NCI-H1930 (cell line): ENCODE measurements at places on chromosomes 6 and 20.

- DNase-seq: no peak
Observed at GRCh38 chr6:95091823-95092436, 485.4 kb upstream of the MANEA start.

GRCh38 chr6:44738601-44739146 is 351.2 kb downstream of the CDC5L start:
- DNase-seq: no peak

GRCh38 chr6:154010371-154010770 is 28.7 kb upstream of the OPRM1 start:
- DNase-seq: no peak

DNA sequence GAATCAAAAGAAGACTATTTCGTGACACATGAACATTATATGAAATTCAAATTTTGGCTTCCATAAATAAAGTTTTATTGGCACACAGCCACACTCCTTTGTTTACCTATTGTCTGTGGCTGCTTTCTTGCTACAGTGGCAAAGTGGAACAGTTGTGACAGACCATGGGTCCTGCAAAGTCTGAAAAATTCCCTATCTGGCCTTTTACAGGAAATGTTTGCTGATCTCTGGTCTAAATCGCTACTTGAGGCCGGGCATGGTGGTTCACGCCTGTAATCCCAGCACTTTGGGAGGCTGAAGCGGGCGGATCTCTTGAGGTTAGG is 23.1 kb upstream of the PREX1 start:
- no peak for DNase-seq

DNA sequence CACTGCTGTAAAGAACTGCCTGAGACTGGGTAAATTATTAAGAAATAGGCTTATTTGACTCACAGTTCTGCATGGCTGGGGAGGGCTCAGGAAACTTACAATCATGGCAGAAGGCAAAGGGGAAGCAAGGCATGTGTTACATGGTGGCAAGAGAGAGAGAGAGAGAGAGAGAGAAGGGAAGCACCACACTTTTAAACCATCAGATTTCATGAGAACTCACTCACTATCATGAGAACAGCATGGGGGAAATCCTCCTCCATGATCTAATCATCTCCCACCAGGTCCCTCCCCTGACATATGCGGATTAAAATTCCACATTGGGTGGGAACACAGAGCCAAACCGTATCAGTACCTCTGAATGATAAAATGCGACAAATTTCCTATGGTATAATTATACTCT is 203.9 kb upstream of the MARCKS start:
- no peak for DNase-seq

DNA sequence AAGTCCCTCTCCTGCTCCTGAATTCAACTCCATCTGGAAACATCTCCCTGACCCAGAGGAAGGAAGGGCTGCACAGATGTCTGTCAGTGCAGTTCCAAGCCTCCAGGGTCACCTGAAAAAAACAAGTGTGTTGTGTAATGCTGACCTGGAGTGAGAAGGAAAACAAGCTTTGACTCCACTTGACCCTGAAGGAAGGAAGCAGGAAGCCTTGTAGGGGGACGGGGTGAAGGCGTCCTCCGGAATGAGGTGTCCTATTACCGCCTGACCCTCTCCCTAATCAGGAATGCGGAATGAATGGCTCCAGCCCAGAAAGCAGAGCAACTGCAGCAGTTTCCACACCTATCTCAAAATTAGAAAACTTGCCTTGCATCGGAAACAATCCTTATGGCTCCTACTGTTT is 13.9 kb upstream of the ADGRF5 start:
- no peak for DNase-seq

DNA sequence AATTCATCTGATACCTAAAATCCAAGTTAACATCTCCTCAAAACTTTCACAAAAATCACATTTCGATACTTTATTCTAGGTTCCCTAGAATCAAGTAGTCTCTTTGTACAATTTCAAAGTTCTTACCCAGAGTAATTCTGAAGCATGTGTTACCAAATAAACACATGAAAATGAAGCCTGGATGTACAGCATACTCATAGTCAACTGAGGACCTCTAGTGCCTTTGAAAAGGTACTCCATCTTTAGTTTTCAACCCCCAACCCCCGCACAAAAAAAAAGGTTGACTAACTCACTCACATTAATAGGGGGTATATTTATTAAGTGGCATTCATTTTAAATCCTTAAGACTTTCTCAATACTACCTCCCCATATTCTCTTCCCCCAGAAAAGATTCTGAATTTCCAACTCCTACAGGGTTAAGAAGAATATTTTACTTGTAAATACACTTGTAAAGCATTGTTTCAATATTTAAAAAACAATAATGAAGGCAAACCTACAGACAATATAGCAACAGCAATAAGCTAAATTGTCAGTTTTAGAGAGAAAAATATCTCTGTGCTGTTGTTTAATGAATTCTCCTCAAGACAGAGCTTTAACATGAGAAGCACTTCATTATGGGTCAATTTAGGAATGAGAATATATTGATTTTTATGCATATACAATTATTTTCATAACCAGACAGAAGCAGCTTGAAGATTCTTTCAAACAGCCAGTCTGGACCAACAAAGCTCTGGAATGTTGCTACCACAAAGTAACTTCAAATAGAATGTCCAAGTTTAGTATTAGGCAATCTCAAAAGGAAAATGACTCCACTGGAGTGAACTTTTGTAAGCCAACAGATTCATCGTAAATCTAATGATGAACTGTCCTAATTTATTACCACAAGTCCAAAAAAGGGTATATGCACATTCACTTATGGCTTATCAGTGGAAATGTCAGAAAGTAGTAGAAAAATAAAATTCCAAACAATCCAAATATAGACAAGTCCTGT is 3.3 kb downstream of the PLN start:
- peak; percentile 19 for DNase-seq

GRCh38 chr6:760982-761955 is 68.3 kb upstream of the EXOC2 start:
- DNase-seq: no peak

GRCh38 chr6:170442596-170442995 is 110.5 kb downstream of the PSMB1 start:
- no peak for DNase-seq
